Activated T-helper 17 cell treated with anti-CD3 and anti-CD28 coated beads, Interleukin-2, amount 50 U/mL, for 72 hours (primary cell): ENCODE measurements at places on chromosomes 4 and X.

DNA sequence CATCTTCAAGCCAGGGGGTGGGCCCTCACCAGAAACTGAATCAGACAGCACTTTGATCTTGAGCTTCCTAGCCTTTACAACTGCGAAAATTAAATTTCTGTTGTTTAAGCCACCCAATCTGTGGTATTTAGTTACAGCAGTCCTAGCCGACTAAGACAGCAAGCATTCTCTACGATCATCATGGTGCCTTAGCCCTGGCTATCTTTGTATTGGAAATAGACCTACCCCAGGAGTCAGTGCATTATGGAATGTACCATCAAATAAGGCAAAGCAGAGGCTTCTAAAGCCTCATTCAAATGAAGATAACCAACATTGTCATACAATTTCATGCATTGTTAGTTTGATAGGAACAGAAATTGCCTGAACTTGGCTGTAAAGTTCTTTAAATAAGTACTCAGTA lies 75.0 kb downstream of the PARM1 start:
- ATAC-seq: no peak

DNA sequence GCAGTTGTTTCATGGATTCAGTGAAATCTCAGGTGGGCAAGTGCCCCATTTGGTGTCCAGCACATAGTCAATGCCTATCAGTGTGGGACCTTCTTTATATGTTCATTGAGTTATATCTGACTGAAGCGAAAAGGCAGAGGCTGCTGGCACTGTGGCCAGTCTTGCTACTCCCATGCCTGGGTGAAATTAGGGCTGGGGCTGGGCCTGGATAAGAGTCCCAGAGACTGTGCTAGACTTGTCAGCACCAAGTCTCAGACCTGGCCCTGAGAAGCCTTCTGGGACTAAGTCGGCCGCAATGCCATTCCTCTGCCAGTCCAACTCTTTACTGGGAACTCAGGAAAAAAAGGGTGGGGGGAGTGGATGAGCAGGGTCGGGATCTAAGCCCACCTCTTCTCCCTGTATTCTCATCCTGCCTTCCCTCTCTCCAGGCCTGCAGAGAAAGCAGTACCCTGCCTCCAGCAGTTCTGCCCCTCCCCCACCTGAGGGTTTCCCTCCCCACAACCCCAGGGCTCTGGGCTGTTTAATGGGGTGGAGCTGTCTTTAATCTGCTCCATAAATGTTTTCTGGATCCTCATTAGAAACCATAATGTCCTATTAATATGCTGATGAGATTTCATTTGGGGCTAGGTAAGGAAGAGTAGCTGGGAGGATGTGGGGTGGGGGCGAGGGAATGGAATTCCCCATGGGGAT lies 153.5 kb upstream of the PJA1 start:
- ATAC-seq: no peak

DNA sequence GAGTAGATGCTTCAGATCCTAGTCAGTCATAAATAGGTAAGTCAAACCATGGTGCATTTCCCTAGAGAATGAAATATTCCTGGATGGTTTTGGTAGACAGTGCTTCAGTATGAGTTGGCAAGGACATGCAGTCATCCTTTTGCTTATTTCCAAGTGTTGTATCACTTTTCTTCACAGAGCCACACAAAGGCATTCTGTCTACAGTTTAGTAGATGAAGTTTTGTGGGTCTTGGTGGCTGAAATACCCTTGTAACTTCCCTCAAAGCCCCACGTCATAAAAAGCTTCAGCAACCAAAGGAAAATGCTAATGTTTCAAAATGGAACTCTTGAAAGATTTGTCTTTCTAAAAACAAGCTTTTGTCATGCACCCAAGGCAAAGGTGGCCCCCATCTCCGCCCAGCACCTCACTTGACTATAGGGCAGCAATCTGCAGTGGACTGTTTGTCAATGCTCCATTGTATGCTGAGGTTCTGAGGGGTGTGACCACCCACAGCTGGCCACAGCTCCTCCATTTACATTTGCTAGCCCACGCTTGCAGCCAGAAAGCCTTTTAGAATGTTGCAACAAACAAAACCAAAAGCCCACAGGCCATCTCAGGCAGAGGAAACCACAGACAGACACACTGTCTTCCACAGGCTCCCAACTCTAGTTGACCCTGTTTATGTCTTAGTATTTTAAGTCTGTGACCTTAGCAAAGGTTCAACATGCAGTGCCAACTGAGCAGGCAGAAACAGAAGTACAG lies 87.1 kb upstream of the FAM9C start:
- peak; percentile 24 for ATAC-seq

DNA sequence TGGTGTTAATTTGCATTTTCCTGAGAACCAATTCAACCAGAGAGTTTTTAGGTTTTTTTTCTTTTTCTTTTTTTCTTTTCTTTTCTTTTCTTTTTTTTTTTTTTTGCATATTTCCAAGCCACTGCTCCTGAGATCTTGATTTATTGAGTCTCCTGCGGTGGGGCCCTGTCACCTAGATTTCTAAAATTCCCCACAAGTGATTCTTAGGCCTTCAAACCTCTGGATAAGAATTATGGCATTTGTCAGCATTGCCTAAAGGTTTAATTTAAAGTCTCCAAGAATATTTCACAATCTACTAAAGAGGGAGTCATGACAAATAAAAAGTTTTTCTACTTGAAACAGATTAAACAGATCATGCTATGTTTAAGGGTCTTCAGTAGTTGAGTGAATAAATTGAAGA lies 84.9 kb downstream of the GAB1 start:
- no peak for ATAC-seq

GRCh38 chr4:88623097-88623496 lies 30.8 kb downstream of the HERC3 start:
- peak; percentile 95 for ATAC-seq

- no peak for ATAC-seq
Observed at GRCh38 chr4:153773236-153773690, 13.4 kb upstream of the RNF175 start.

GRCh38 chr4:55002431-55002830 lies 123.0 kb downstream of the KDR start:
- ATAC-seq: no peak

GRCh38 chr4:75142850-75143249 lies 209.9 kb downstream of the PARM1 start:
- ATAC-seq: no peak

GRCh38 chrX:45172890-45173289 lies 27.8 kb downstream of the DIPK2B start:
- peak; percentile 32 for ATAC-seq

GRCh38 chr4:90996813-90997212 lies 869.6 kb downstream of the CCSER1 start:
- ATAC-seq: no peak

DNA sequence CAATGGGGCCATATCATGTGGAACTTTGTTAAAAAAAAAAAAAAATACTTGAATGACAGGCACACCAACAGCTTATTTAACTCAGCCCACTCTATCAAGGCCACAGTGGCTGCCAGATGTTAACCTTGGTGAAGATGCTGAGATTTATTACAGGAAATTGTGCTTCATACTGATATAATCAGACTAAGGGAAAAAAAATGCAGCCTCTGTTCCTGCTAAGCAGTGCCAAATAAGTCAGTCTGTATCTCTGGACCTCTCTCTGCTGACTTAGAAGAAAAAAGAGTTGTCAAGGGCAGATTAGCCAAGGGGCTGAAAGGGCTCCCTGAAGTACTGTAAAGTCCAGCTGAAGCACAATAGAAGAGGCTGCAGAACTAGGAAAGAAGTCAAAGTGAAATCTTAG lies 677.7 kb upstream of the HTR2C start:
- ATAC-seq: no peak

GRCh38 chrX:97854086-97854485 lies 970.4 kb downstream of the RPA4 start:
- ATAC-seq: no peak

GRCh38 chr4:6269616-6270511 lies at the start of gene WFS1:
Gene WFS1 (plus strand): TSS chr4:6269850. CDS start chr4:6277456, 7,606 bp downstream.
- ATAC-seq: peak; percentile 100

- no peak for ATAC-seq
Observed at GRCh38 chr4:42123071-42123644, 29.3 kb downstream of the BEND4 start.

GRCh38 chr4:139665690-139666529 lies at the start of gene MGST2:
Gene MGST2 (plus strand): TSS chr4:139665819. CDS start chr4:139666020, 201 bp downstream.
- ATAC-seq: peak; percentile 91

GRCh38 chr4:109702950-109703663 lies at the start of gene CASP6:
Gene CASP6 (minus strand): TSS chr4:109703445. CDS start chr4:109703395, 50 bp downstream.
- ATAC-seq: peak; percentile 79

DNA sequence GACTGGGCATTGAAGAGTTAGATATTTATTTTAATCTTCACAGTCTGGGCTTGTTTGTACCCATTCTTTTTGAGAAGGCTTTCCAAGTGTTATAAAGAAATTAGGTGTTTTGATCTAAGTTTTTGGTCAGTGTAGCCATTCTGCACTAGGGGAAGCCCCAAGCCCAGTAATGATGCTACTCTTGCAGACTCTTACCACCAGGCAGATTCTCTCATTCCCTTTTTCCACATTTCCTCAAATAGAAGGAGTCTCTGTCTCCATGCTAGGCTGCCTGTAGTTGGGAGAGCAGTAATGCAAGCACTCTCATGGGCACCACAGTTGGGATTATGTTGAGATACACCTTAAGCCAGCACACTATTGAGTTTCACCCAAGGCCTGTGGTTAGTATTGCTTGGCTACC lies 21.5 kb downstream of the CDX4 start:
- ATAC-seq: no peak

GRCh38 chr4:79065262-79065661 lies 126.0 kb upstream of the PAQR3 start:
- ATAC-seq: no peak

GRCh38 chrX:8313844-8314243 lies 142.8 kb upstream of the VCX2 start:
- no peak for ATAC-seq

- no peak for ATAC-seq
Observed at GRCh38 chr4:7470522-7471128, 35.9 kb upstream of the PSAPL1 start.

DNA sequence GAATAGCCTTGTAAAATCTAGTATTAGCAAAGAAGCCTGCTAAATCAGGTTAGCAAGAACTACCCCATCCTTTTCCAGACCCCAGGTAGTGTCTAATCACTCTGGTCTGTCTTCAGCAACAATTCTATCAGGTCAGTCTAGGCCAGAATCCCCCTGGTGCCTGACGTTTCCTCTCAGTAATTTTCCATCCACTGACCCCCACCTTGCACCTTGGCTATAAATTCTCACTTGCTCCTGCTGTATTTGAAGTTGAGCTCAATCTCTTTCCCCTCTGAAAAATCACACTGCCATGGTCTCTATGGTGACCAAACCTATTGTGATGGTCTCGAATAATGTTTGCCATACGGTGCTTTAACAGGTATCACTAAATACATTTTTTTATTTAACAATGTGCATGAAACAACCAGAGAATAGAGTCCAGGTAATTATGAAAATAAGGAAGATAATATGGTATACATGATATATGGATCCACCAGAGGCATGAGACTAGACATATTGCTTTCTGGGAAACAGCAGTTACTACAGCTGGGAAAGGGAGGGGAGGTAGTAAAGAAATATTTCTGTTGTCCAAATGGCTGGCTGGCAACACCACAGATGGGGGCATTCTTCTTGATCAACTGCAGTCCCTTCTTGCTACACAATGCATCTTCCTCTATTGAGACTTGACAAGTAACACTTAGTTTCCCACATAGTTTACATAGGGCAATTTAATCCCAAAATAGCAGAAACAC lies 33.8 kb downstream of the CXCL1 start:
- no peak for ATAC-seq

DNA sequence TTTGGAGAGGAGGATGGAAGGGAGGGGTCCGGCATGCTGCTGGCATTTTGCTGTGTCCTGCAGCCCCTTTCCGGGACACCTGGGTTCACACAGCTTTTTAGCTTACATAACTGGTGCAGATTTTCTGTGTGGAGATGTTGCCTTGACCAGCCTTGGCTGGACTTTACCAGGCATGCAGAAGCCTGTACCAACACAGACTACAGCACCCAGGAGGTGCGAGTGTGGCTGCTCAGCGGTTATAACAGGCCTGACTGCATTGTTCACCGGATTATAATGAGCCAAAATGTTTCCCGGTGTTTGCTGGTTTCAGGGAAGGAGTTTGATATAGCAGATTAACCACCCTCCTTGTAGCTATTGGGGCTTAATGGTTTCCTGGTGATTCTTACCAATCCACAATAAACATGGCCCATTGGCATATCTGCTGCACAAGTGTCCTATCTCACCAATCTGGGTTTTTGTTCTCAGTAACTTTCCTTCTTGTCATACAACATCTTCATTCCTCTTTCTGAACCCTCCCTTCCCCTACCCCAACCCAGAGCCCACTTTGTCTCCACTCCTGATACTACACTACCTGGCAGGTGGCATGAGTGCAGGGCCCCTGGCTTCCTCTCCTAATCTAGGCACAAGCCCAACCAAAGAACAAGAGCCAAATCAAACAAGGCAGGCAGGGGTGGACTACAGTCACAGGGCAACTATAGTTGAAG lies 3.9 kb downstream of the RPL10 start:
- ATAC-seq: no peak

GRCh38 chrX:20529711-20530110 lies 263.0 kb upstream of the RPS6KA3 start:
- no peak for ATAC-seq

DNA sequence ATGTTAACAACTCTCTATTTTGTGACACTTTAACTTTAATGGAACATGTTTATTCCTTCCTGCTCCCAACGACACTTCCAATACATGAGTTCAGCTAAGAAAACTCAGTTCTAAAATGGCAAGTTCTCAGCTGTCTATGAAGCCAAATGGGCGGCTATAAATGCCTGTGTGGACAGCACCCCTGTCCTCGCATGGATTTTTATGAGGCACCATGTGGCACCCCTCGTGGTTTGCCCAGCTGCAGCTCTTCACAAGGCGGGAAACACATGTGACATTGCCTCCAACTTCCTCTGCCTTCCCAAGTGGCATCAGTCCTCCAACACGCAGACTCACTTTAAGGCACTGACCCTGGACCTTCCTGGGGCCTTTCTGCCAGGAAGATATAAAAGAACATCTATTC lies 48.0 kb downstream of the SH3RF1 start:
- ATAC-seq: no peak

- ATAC-seq: peak; percentile 20
Observed at GRCh38 chr4:17578482-17578891, 1.5 kb downstream of the LAP3 start.

DNA sequence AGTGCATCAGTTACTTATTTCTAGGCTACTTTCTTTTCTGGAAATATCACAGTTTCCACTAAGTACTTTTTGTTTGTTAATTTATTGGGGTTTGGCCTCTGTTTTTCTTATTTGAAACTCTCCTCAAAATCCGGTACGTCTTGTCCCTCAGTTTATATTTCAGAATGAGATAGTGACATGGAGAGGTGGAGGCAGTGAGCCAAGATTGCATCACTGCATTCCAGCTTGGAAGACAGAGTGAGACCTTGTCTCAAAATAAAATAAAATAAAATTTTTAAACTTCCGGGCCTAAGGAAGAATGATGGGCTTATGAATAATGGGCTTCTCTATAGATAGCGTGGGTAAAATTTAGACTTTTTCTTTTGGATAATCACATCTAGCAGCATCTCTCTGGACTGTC lies 567.8 kb downstream of the TRIML1 start:
- no peak for ATAC-seq

GRCh38 chrX:154793084-154793795 lies 12.0 kb downstream of the MPP1 start:
- no peak for ATAC-seq

- ATAC-seq: no peak
Observed at GRCh38 chr4:93072292-93072691, 756.3 kb upstream of the ATOH1 start.
